ENCODE measurements at places on chromosomes 12 and 14.

DNA sequence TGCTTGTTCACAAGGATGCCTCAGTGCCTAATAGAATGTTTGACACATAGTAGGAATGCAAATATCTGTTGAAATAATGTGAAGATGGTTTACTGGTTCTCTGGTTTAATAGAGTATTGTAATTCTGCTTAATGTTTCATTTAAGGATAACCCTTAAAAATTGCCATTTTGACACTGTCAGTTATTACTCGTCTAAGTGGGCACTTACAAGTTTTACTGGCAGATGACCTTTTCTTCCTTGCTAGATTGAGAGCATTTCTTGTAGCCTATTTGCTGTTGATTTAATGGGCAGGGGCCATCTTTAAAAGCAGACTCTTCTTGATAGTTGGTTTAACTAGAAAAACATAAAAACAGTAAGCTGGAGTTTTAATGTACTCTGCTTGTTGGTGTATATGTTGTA, 1.9 kb downstream of the TMEM263 start:
- no peak for DNase-seq

GRCh38 chr12:66694666-66695613, 16.1 kb upstream of the GRIP1 start:
- DNase-seq, result no peak

DNA sequence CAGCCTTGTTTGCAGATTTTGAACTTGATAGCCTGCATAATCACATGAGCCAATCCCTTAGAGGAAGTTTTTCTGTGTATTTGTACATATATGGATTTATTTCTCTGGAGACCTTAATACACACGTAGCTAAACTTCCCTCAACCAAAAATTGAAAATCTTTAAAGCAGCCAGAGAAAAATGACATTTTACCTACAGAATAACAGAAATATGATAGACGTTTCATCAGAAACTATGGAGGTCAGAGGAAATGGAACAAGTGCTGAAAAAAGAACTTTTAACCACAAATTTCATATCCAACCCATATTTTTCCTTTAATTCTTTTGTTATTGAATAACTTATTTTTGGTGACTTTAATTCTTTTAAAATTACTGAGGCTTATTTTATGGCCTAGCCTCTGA, 177.7 kb downstream of the CCDC91 start:
- no peak for DNase-seq

- no peak for DNase-seq
These were observed 2.1 kb downstream of the KIF21A start for GRCh38 chr12:39440781-39441180.

DNA sequence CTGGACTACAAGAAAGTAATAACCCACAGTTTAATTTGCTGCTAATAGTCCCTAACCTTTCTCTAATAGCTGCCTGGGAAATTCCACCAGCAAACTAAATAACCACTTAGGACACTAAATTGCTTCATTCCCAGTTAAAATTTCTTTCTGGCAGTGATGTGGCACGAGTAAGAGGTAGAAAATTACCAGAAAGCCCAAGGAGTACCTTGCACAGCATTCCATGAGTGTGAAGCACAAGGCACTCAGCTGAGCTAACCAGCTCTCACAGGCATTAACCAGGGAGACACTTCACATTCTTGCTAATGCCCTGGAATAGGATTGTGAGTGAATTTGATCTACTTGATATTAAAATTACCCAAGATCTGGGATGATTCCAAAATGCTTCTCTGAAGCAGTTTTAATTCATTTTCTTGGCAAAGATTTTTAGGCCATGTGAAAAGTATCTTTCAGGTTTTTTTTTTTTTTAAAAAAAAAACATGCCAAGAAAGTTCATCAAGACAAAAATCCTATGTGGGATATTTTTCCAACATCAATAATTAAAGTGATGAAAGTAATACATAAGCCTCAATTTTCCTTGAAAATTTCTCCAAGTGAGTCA, 29.5 kb downstream of the TSPAN8 start:
- DNase-seq, result peak; percentile 61

DNA sequence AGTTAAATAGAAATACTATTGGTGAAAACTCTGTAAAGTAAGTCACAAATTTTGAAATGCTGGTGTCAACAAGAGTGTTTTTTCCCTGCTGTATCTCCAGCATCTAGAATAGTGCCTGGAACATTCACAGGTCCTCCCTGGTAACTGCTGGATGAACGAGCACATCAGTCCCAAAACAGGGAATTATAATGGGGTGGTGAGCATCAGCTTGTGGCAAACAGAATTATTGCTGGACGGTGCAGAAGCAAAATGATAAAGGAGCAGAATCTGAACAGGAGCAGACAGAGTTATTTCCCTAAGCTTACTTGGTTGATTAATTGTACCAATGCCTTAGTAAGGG, 129.9 kb downstream of the GRIP1 start:
- DNase-seq, result no peak

- DNase-seq, result no peak
These were observed 604 bp downstream of the GALNT4 start for GRCh38 chr12:89523843-89524540.

DNA sequence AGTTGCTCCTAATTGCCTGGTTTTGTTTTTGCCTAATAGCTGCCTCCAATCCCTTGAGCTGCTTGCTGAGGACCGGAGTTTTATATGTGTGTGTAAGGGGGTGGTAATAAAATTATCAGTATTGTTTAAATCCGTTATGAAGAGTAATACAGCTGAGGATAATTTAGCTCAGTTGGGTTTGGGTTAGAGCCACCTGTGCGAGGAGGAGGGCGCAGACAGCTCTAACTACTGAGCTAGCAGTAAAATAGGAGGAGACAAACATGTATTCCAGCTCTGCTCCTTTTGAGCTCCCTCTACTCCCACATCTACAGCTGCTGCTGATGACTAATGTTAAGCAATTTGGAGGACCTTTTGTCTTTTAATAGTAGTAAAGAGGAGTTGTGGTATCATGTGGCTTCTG, 61.5 kb downstream of the SPATS2 start:
- peak; percentile 42 for DNase-seq

DNA sequence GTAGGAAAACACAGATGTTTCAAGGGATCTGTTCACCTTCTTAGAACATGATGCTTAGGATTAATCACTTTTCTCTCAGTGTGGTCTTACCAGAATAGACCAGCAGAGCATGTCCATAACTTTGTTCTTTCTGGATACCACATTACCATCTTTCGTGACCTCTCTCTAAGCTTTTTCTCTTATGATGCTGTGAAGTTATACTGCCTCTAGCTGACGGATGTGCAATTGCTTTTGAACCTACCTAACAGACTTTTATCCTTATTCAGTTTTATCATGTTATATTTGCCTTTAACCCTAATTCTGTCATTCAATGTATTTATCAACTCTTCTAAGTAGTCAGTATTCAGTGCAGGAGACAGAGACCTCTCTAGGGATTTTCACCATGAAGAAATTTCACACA, 246.7 kb downstream of the DACT1 start:
- DNase-seq, result no peak

- no peak for DNase-seq
These were observed 1104.3 kb downstream of the BCL11B start for GRCh38 chr14:98167705-98168104.

- no peak for DNase-seq
These were observed 2.9 kb upstream of the BIN2 start for GRCh38 chr12:51326698-51327439.

- no peak for DNase-seq
These were observed 3.0 kb downstream of the ARG2 start for GRCh38 chr14:67622675-67623074.

DNA sequence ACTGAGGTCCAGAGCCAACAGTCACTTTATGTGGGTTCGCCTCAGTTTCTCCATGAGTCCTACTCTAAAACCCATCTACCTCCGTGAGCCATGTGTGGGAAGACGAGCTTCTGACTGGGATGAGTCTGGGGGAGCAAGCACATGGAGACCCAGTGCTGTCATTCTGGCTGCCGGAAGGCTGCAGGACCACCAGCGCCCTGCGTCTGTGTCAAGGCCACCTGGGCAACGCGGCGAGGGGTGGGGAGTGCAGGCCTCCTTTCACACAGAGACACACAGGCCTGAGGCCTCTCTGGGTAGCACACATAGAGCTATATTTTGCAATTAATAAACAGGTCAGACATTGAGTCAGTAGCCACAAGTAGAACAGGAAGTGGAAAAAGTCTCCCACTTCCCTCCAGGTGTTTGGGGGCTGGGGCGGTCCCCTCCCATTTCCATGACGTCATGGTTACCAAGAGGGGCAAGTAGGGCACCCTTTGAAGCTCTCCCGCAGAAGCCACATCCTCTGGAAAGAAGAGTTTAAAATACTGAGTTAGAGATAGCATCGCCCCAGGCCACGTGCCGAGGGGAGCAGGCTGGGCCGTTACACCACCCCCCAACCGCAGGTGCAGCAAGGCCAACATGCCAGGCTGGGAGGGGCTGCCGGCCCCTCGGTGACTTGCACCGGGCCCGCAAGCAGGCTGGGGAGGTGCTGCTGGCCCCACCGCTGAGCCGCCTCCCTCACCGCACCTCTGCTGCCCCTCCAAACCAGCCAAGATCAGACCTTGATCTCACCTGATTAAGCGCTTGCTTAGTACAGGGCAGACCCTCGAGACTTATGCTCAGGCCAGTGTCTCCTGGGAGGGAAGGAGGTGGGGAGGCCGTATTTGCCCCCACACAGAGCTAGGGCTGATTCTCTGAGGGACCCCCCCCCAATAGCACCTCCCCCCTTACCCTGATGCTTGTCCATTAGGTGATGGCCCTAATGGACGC, 32.7 kb downstream of the DAD1 start:
- DNase-seq, result peak; percentile 83
